ENCODE measurements at places on chromosomes 12 and 14.

- DNase-seq = no peak
Measured at GRCh38 chr14:26775765-26776563, 178.1 kb upstream of the NOVA1 start.

GRCh38 chr12:106301241-106301610 is 1.3 kb upstream of the TCP11L2 start:
- peak; percentile 58 for DNase-seq

DNA sequence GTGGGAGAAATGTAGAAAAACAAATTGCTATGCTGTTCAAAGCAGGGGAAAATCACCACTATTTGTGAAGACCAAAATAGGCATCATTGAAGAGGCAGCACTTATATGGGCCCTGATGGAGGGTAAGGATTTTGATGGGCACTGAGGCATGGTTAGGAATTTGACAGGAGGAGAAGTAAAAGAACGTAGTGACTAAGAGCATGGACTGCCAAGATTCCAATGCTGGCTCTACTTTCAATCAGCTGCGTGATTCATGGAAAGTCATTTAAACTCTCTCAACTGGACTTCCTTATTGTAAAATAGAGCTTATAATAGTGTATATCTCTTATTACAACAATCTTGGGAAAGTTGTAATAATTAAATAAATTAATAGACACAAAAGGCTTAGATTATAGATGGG is 267.7 kb upstream of the G2E3 start:
- no peak for DNase-seq

DNA sequence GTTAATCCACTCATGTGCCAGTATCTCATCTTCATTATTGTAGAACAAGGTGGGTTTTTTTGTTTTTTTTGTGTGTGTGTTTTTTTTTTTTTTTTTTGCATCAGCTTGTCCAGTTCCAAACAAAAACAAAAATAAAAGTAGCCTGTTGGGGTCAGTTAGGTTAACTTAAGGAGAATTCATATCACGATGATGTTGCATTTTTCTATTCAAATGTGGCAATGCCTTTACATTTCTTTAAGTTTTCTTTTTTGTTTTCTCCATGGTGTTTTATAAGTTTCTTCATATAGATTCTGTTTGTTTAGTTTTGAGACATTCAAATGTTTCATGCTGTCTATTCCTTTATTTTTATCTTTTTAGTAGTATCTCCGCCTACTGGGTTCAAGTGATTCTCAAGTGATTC is 16.2 kb upstream of the CATSPERB start:
- no peak for DNase-seq

- DNase-seq = no peak
Measured at GRCh38 chr14:97262336-97262735, 465.2 kb downstream of the VRK1 start.

- DNase-seq = no peak
Measured at GRCh38 chr12:93273834-93274564, 103.7 kb upstream of the NUDT4 start.

DNA sequence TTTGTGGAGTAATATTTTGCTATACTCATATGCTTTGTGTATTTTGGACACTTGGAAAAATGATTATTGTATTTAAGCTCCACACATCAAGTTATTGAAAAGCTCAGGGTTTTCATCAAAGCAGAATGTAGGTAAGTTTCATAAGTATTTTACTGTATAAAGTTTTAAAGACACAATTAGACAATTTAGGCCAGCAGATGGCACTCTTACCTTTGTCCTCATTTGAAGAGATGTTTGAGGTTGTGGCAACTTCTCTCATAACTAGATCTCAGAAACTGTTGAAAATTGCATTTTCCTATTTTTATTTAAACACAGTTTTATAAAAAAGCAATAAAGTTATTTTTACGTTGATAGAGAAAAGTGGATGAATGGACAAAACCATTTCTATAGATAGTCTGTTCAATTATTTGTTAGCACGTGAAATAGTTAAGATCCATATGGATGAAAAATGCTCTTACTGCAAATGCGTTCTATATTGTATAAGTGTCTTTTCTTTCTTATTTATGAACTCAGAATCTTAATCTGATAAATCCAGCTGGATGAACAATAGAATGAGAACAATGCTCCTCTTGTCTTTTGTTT is 300.0 kb downstream of the AEBP2 start:
- no peak for DNase-seq

GRCh38 chr12:4379405-4379804 is at the start of gene FGF23:
Gene FGF23, minus strand, starts transcription at chr12:4379712. Its CDS starts 130 bp downstream, at chr12:4379582.
- DNase-seq = no peak

GRCh38 chr12:96242597-96242996 is 48.4 kb downstream of the ELK3 start:
- no peak for DNase-seq

GRCh38 chr14:35366521-35366976 is 38.0 kb downstream of the NFKBIA start:
- no peak for DNase-seq

DNA sequence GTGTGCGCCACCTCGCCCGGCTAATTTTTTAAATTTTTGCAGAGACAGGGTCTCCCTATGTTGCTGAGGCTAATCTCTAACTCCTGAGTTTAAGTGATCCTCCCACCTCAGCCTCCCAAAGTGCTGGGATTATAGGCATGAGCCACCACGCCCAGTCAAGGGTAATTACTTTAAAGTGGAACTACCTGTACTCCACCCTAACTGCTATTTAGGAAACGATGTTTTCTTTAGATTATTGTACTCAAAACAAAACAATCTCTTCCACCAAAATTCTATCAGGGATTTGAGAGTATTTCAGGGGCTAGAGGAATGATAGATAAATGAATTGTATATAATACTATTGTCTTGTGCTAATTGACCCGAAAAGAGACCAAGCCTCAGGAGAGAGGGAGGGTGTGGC is 9.6 kb upstream of the BIN2 start:
- DNase-seq = no peak

DNA sequence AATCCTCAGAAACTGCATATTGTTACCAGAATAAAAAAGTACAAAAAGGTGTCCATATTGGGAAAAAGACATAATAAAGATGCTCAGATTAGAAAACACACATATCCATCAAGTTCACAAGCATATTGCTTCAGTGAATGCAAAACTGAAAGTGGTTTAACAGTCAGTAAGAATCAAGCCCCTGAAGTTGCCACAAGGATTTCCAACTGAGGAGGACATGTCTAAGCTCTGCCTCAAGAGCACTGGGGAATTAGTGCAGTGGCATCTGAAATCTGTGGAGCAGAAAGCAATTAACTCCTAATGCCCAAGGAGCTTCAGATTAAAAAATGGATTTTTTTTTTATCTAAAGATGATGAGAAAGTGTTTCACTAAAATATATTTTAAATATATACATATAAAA is 113.2 kb downstream of the DENND5B start:
- DNase-seq = no peak

DNA sequence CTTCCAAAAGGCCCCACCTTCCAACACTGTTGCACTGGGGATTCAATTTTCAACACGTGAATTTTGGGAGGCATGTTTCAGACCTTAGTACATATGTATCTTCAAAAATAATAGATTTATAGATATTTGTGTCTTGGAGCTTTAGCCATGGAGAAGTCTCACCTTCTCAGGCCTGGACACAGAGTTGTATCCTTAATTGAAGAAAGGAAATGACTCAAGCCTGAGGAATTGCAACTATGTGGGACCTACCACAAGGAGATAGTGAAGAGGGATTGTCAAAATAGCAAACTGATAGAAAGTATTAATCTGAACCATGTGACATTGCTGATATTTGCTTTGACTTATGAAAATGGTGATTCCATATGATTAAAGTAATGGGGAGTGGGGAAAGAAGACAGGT is 89.8 kb downstream of the ACSS3 start:
- no peak for DNase-seq

- no peak for DNase-seq
Measured at GRCh38 chr12:110349096-110349495, 54.4 kb downstream of the ANAPC7 start.

GRCh38 chr12:109654357-109654756 is 59.3 kb upstream of the FAM222A start:
- no peak for DNase-seq

Data from AG04449 (cell line).